AML-193 (cell line): ENCODE measurements at places on chromosomes 5 and 9.

- DNase-seq, result peak; percentile 68
Measured at GRCh38 chr9:68704814-68705530, at the start of gene PIP5K1B. TSS of gene PIP5K1B (plus strand) at chr9:68705240. CDS start at chr9:68822615, 117,375 bp downstream.

- no peak for DNase-seq
Measured at GRCh38 chr5:132677682-132678400, 4.1 kb downstream of the IL4 start.

DNA sequence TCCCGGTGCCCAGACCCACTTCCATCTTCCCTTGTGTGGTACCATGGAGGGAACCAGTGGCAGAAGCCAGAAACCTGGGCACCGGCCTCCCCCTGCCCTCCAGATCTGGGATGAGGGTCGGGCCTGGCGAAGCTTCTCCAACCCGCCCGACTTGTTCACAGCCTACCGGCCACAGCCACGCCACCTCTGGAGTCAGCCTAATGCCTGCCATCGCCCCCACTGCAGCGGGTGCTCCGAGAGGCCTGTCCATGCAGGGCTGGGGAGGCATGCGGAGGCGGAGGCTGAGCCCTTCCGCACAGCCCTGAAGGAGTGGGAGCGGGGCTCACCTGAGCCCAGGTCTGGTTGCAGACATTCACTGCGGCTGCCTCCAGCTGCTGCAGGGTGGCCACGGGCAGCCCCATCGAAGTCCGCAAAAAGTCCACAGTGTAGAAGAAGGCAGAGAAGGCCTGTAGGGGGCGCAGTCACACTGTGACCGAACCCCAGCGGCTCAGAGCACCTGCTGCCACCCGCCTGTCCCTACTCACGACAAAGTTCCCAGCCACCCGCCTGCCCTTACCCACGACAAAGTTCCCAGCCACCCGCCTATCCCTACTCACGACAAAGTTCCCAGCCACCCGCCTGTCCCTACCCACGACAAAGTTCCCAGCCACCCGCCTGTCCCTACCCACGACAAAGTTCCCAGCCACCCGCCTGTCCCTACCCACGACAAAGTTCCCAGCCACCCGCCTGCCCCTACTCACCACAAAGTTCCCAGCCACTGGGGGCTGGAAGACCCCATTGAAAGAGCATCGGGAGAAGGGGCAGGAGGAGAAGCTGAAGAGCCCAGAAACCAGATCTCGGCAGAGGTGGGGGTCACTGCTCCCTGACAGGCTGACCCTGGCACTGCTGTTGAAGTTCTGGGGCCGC is 3.8 kb upstream of the NPDC1 start:
- DNase-seq, result peak; percentile 54

DNA sequence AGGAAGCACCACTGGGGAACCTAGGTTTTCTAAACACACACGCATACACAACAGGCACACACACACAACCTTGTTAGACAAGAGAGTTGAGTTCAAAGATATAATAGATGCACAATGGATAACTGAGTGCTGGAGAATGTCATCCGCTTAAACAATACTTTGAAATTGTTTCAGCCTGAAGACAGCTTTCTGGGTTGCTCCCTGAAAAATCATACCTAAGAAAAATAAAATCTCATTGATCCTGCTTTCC is 126.1 kb downstream of the TMEM161B start:
- DNase-seq, result no peak

GRCh38 chr5:68033029-68033428 is 182.5 kb upstream of the PIK3R1 start:
- no peak for DNase-seq

GRCh38 chr9:35636135-35636876 is 14.4 kb downstream of the SIT1 start:
- DNase-seq, result no peak

DNA sequence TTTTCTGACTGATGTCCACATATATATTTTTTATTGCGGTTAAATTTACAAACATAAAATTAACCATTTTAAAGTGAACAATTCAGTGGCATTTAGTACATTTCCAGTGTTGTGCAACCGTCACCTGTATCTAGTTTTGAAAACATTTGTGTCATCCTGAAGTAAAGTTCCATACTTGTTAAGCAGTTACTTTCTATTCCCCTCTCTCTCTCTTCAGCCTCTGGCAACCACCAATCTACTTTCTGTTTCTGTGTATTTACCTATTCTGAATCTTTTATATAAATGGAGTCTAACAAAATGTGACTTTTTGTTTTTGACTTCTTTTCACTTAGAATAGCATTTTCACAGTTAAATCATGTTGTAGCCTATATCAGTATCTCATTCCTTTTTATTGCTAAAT is 480.1 kb upstream of the SMARCA2 start:
- DNase-seq, result no peak

- DNase-seq, result no peak
Measured at GRCh38 chr5:93294199-93294598, 286.8 kb downstream of the NR2F1-AS1 start.
